ENCODE measurements at places on chromosomes 12 and 14.

GRCh38 chr12:9372202-9372601 is 164.0 kb upstream of the PZP start:
- no peak for DNase-seq

GRCh38 chr12:104049903-104050356 is at the start of gene GLT8D2:
Gene GLT8D2, minus strand, starts transcription at chr12:104050187. Its CDS starts 30,539 bp downstream, at chr12:104019648.
- no peak for DNase-seq

- no peak for DNase-seq
Measured at GRCh38 chr12:87704374-87704773, 324.8 kb downstream of the C12orf50 start.

- no peak for DNase-seq
Measured at GRCh38 chr12:27191531-27191930, 52.6 kb upstream of the STK38L start.

GRCh38 chr12:43338848-43339526 is 213.0 kb downstream of the ADAMTS20 start:
- DNase-seq: no peak

DNA sequence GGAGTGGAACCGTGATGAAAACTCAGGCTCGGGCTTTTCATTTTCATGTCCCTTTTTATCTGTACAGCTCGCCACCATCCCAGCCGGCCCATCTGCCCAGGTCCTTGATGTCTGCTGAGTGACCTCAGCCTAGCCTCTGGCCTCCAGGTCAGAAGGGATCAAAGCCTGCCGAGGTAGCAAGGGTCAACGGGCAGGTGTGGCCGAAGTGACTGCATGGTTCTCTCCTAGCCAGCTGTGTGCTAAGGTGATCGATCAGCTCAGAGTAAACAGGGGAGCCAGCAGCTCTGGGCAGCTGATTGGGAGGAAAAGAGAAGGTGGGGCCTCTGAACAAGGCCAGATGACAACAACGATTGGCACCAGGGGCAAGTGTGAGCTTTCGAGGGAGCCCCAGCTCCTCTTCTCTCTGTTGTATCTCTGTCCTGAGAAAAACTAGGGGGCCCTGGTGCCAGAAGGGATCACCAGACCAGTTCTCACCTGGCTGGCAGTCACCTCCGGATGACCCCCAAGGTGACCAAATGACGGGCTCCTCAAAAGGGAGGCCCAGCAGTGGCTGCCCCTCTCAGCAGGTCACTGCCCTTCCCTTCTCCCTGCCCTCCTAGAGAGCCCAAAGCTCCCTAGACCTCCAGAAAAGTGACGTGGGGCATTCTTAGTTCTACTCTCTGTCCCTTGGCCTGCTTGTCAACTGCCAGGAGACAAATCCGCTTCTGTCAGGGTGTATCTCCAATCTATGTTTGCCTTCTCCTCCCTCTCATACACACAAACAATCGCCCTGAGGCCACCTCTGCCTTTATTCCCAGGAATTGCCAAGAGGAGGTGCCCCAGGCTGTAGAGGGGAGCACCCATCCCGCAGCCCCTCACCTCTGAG is 3.4 kb downstream of the SLC6A12 start:
- DNase-seq: no peak

DNA sequence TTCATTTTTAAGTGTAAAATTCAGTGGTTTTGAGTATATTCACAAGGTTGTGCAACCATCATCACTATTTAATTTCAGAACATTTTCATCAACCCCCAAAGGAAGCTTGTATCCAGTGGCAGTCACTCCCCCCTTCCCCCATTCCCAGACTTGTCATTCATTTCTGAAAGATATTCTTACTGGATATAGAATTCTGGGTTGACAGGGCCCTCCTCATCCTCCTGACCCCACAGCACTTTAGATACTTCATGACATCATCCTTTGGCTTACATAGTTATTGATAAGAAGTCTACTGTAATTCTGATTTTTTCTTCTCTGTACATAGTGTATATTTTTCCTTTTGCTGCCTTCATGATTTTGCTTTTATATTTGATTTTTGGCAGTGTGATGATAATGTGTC is 8.8 kb upstream of the ADGRD1 start:
- no peak for DNase-seq

- DNase-seq: no peak
Measured at GRCh38 chr12:24479131-24479530, 469.8 kb downstream of the BCAT1 start.

DNA sequence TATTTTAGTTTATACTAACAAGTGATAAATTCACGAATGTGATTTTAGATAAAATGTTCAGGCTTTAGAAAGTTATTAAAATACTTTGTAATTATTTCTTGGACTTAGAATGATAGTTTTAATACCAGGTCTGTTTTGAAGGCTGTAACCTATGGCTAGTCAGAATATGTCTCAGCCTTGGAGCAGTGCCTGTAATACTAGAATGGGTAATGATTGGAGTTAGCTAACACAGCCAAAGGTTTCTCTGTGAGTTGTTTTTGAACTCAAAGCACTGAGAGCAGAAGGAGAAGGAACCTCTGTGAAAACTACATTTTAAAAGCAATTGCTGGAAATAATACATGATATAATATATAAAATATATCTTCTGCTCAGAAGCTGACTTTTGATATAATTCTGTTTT is 110.1 kb downstream of the TMEM117 start:
- no peak for DNase-seq

DNA sequence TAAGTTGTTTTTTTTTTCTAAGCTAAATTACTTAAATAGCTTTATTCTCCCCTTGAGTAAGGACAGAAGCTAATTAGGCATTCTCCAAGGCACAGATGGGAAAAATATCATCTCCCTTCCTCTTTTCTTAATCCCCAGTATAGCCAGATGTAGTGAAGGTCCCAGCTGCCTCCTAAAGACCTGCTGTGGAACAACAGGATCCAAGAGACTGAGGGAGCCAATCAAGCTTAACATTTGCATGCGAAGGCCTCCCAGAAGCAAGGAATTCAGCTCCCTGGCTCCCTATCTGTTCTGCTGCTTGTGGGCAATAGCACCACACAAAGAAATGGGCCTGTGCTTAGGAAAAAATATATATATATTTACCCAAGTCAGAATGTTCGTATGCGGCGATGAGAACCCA is 255.2 kb downstream of the SYT1 start:
- no peak for DNase-seq

- no peak for DNase-seq
Measured at GRCh38 chr14:43249591-43249990, 1257.5 kb downstream of the FSCB start.

DNA sequence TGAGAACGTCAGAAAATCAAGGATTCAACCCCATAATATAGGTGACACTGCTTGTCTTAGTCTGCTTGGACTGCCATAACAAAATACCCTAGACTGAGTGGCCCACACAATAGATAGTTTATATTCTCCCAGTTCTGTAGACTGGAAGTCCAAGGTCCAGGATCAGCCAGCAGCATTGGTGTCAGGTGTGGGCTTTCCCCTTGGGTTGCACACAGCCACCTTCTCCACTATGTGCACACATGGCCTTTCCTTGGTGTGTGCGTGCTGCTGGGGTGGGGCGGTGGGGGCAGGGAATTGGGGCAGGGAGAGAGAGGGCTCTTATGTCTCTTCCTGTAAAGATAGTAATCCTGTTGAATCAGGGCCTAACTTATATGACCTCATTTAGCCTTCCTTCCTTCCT is 106.4 kb downstream of the SLC25A47 start:
- DNase-seq: no peak

GRCh38 chr12:110563702-110564470 is 19.2 kb downstream of the PPTC7 start:
- no peak for DNase-seq

DNA sequence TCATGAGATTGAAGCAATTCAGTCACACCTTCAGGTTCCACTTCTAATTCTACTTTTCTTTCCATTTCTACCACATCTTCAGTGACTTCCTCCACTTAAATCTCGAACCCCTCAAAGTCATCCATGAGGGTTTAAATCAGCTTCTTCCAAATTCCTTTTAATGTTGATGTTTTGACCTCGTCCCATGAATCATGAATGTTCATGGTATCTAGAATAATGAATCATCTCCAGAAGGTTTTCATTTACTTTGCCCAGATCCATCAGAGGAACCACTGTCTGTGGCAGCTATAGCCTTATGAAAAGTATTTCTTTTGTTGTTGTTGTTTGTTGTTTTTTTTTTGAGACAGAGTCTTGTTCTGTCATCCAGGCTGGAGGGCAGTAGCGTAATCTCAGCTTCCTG is 7.6 kb downstream of the RXYLT1 start:
- no peak for DNase-seq

GRCh38 chr14:104126753-104127152 is 11.6 kb upstream of the KIF26A start:
- DNase-seq: no peak

DNA sequence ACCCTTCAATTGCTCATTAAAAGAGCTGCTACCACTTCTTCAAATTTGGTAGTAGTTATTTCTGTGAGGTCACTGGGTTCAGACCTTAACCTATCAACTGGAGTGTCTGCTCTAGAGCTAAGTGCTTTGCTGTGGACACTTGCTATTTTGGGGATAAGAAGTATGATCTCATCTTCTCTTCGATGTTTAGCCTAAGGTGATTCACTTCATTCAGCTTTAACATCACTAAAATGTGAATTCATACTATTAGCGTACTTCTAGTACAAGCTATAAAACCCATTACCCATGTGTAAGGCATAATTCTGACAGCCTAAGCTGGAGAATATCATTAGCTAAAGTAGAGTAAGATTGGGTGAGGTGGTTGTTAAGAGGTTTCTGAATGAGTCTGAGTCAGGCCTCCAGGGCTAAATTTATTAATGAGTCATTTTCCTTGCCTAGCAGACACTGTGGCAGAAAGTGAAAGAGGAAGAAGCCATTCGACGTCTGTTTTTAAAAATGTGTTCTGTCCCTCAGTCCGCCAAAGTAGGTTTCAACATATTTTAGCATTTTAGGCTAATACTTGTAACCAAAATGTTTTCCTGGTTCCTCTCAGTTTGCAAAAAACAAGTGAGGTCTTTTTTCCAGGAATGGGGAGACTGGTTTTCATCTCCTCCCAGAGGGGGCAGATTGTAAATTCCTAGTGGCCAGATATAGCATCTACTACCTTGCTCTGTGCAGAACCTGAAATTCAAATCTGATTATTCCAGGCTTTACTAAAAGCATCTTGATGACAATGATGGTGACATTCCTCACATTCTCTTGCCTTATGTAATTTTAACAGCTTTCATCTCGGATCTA is 103.6 kb downstream of the SSPN start:
- DNase-seq: no peak

GRCh38 chr12:42370013-42370412 is 44.0 kb downstream of the PPHLN1 start:
- no peak for DNase-seq

- DNase-seq: no peak
Measured at GRCh38 chr14:81157431-81157830, 63.3 kb downstream of the GTF2A1 start.

DNA sequence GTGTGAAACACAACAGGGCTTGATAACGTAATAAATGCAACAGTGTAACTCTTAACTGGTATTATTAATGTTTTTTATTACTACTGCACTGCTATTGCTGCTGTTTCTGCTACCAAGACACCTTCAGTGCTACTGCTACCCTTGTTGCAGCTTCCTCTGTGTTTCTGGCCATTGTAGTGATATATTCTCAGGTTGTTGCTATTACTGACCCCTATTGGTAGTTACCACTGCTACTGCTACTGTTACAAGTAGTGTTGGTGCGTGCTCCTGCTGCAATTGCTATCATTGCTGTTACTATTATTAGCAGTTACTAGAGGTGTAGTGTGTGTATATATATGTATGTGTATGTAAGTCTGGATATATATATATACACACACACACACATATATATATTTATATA is 87.2 kb upstream of the PTPRB start:
- no peak for DNase-seq

DNA sequence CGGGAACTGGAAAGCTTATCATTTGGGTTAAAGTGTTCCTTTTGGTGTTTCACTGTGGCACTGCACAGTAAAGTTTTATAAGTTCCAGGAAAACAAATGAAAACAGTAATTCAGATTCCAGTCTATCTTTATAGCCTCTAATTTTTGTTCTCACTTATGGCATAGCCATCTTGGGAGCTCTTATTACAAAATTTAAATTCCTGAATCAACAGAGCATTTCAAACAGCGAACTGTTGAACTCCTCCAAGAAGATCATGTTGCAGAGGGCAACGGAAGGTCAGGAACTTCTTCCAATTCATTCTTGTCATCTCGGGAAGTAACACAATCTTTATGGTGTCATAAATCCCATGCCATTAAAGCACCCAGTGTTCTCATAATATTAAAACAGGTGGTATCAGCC is 229.1 kb downstream of the KCNC2 start:
- no peak for DNase-seq

GRCh38 chr12:79194595-79194994 is 330.0 kb downstream of the SYT1 start:
- no peak for DNase-seq

- no peak for DNase-seq
Measured at GRCh38 chr14:96090441-96091148, 51.4 kb downstream of the C14orf132 start.

DNA sequence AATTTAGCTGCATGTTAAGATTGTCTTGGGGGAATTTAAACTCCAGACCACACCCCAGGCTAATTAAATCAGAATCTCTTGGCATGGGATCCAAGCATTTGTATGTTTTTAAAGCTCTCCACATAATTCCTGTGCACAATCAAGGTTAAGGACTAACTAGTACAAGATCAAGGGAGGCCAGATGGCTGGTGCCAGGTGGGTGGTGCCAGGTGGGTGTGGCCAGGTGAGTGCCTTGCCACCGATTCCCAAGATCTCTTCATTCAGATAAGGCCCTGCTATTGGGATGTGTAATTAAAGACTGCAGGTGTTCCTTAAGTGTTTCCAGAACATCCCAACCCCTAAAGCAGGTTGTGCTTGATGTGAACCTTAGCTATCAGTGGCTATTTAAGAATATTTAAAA is 75.1 kb downstream of the NRXN3 start:
- DNase-seq: no peak

DNA sequence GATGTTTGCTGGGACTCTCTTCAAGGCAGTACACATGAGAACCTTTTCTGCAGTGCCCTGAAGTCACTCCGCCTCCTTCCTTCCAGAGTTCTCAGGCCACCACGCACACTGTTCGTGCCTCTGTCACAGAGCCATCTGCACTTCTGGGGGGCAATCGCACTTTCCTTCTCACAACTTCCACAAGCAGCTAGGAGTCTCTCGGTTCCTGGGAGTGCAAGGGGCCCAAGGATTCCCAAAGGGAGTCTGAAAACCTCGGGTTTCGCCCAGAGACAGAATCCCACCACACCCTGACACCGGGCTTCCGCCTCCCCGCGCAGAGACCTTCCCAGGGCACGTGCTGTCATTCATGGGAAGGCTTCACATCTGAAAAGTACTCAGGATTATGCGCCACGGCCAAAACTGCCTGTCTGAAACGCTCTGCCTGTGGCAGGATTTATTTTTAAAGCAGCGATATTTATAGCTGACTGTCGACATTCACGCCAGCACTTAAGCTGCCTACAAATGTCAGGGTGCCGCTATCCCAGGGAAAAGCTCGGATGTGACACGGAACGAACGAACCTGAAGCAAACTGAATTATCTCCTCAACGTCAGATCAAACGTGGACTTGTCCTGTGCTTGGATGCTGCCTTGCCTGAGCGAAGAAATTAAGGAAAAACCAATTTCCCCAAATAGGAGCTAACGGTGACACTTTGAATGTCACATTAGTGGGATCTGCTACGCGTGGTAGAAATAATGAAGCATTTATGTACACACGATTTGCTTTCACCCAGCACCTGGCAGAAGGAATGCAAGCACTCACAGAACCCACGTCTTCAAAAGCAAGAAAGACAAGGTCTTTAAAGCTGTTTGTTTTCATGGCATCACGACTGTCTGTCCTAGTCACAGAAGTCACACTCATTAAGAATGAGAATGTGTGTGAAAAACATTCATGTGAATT is 154.0 kb downstream of the PIWIL1 start:
- no peak for DNase-seq

Measured in stimulated activated CD4-positive, alpha-beta T cell treated with anti-CD3 and anti-CD28 coated beads, Interleukin-2, amount 100 ng/mL, for 4 hours (primary cell).